Activated T-cell treated with anti-CD3 and anti-CD28 coated beads, Interleukin-2, amount 50 U/mL, for 4 hours (primary cell): ENCODE measurements at places on chromosomes 3 and 15. TPM values are rescaled to one million over a fixed set of nuclear protein-coding genes. Genes with fewer than 3 reads are reported as not detected.

DNA sequence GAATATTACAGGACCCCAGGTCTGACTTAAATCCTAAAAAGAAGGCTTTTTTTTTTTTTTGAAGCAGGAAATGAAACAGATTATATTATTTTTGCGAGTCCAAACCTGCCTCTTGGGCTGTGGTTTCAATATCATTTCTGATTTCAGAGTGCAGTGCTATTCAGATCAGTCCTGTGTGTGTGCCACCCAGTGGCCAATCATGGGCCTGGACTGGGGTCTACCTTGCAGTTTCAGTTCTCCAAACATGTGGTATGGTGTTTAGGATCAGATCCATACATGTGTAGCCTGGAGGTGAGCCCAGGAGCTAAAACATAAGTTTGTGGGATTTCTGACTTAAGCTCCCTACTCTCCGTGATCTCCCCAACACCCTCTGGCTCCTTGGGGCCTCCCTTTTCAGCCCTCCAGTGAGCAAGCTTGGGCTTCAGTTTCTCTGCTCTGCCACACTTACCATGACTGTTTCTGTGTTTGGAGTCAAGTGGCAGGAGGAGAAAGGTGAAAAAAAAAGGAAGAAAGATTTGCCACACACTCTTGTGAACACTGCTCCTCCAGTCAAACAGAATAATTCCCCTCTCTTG is 12.1 kb upstream of the THSD4 start:
- no peak for DNase-seq

DNA sequence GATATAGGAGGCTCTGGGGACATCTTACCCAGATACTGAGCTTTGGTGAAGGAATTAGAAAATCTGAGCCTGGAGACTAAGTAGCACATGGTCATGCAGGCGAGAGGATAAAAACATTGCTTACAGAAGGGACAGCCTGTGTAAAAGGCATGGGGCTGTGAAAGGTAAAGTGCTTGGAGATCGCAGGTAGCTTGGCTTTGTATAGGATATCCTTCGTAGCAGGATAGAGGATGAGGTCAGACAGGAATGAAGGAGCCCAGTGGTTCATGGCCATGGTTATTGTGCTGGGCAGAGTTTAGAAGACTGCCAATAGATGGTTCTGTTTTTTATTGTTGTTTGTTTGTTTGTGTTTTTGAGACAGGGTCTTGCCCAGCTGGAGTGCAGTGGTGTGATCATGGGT is 82.5 kb downstream of the SLMAP start:
- no peak for DNase-seq

- DNase-seq, result no peak
Observed at GRCh38 chr3:127013758-127014535, 31.0 kb downstream of the PLXNA1 start.

- DNase-seq, result no peak
Observed at GRCh38 chr15:63013052-63013808, 29.3 kb upstream of the TPM1 start.

GRCh38 chr3:37346227-37347005 is 172.0 kb upstream of the LRRFIP2 start:
- no peak for DNase-seq

DNA sequence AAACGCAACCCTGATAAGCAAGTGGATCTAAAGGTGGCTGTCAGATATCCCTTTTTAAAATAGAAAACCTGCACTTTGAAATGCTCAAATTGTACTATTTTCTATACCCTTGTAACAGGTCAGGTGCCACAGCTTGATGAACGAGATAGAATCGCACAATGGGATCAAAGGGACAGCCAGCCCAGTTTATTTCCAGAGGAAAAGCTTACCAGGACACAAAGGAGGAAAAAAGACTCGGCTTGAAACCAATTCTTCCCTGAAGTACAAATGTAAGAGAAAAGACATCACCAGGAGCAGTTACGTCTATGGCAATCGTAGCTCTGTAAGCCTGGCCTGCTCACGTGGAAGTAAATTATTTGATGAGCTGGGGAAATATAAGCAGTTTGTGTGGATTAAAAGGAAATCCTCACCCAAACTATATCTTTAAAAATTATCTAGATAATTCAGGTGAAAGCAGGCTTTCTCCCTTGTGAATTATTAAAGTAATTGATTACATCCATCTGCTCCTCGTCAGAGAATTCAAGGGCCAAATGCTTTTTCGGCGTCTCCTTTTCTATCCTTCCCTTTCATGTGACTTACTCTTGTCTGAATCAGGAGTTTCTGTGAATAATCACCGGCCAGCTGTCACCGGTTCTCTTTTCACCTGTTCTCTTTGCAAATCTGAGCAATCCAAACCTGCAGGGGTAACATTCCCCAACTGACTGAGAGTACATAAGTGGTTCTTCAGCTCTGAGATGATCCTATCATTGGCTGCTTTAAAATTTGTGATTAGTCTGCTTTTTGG is 339.2 kb upstream of the ONECUT1 start:
- no peak for DNase-seq

DNA sequence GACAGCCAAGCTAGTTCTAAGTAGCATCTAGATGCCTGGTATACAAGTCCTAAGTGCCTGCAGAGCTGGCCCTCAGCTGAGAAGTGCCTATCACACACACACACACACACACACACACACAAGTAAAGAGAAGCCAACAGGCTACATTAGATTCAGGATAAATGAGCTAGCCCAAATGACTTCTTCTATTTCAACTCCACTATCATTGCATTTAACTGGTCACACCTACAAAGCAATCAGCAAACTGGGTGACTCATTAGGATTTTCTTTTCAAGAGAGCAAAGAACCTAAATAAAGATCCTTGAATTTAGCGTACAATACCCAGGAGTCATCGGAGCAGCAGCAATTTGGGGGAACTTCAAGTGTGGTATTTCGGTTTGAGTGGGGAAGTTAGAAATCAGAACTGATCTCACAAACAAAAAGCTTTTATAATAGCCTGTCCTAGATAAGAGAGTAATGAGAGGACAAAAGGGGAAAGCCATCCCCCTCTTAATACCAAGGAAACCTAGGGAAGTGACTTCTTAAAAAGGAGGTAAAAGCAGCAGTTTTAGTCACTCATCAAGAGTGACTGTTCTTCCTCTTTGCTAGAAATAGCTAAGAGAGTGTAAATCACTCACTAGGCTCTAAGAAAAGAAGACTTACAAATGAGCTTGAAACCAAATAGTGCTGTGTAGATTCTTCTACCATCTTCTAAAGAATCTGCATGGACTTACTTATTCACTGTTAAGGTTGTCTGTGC is 112.7 kb downstream of the TNIK start:
- no peak for DNase-seq

GRCh38 chr3:67986706-67987105 is 332.3 kb upstream of the SUCLG2 start:
- DNase-seq, result no peak

DNA sequence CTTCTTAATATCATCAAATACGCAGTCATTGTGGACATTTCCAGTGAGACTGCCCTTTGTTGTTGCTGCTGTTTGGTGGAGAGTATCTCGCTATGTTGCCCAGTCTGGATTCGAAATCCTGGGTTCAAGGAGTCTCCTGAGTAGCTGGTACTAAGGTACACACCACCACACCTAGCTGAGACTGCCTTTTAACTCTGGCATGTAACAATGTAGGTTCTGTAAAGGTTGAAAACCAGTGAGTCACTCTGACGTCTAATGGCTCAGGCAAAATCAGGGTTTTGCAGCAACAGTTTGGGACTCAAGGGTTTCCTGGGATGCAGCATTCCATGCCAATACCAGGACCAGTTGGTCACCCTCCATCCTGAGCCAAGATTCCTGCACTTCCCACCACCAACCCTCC is 52.2 kb downstream of the AQP9 start:
- no peak for DNase-seq

- DNase-seq, result no peak
Observed at GRCh38 chr3:50423543-50423942, 64.2 kb upstream of the TMEM115 start.

- no peak for DNase-seq
Observed at GRCh38 chr3:109050591-109051167, 67.3 kb downstream of the MORC1 start.

DNA sequence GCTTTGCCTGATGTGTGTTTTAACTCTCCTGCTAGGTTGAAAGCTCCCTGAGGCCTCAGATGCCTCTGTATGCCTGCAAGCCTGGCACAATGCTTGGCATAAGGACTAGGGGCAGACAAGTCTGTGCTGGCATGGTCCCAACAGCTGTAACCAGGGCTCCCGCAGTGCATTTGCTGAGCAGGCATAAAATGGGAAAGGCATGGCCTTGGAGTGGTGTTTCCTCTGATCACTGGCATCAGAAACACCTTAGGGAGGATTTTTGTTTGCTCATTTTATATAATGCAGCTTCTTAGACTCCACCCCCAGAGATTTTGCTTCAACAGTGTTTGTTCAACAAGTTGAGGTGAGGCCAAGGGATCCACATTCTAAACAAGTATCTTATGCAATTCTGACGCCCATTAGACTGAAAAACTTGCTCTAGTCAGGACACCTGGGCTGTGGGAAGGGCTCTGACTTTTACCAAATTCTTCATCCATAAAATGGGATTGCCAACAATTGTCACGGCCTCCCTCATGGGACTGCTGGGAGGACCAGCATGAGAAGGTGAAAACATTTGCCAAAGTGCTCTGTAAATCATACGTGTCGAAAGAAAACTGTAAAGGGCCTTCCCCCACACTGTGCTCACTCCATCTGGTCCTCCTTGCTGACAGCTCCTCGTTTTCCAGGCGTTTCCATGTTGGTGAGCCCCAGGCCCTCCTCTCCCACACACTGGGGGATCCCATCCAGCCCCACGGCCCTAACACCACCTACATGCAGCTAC is 43.1 kb downstream of the STARD5 start:
- DNase-seq, result no peak

GRCh38 chr3:129278966-129279906 is 566 bp downstream of the HMCES start:
- DNase-seq, result peak; percentile 44

GRCh38 chr3:69855436-69856162 is 116.3 kb downstream of the MITF start:
- DNase-seq, result no peak

DNA sequence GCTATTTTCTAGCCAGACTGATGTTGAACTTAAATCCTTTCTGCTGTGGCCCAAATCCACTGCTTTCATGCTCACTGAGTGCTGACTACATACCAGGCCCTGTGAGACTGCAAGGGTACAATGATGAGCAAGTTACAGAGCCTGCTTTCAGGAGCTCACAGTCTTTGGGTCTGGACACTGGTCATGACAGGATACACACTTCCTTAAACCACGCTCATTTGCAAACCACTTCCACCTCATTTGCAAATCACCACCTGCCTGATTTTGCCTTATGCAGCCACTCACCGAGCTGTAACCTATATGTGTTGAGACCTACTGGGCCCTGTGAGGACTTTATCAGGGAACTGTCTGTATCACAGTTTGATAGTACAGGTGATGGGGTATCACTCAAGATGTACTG is 50.2 kb upstream of the LRRC58 start:
- DNase-seq, result no peak

DNA sequence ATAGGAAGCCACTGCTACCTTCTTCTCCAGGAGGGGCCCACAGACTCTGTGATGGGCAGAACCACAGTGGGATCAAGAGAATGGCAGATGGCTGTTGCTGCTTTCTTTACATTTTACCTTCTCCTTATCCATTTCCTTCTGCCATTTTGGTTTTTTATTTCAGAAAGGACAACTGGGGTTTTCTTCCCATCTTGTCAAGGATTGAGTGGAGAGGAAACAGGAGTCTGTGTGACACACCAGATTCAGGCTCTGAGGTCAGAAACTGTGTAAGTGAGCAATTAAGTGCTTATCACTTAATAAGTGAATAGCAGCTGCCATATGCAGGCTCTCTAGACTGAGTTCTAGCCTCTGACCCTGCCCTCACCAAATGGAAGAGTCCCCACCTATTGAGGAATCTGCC is 47.3 kb downstream of the ITGB5 start:
- DNase-seq, result no peak

GRCh38 chr15:29087521-29088285 is 181.9 kb downstream of the NSMCE3 start:
- DNase-seq, result no peak

DNA sequence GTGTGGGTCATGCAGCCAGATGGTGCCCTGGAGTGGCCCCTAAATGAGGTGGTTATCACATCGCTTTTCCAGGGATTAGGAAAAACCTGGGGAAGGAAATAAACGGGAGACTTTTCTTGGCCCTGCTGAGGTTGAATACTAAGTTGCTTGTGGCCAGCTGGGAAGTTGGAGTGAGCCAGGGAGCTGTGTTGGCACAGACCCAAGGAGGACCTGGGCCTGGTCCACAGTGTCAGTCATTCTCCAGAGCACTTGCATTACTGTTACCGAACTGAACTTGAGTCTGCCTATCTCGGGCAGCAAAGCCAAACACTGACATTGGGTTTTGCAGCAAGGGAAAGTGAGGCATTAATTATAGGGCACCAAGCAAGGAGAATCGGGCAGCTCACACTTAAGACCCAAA is 339.0 kb downstream of the GABRB3 start:
- DNase-seq, result no peak

- no peak for DNase-seq
Observed at GRCh38 chr3:128001576-128001975, 50.7 kb upstream of the SEC61A1 start.

DNA sequence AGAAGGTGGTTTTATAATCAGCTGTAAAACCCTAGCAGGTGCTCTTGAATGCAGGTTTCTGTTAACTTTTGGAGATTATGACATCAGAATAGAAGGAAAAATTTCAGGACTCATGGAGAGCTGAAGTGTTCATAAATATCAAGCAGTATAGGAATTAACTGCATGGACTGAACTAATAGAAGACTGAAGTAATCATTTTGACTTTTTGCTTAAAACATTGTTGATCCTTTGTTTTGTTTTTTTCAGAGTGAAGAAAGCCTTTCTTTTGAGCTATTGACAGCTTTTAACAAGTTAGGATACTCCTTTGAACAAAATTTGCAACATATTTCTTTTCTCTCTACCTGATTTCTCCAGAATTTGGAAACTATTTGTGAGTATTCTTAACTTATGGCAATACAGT is 70.6 kb upstream of the DAZL start:
- DNase-seq, result no peak

- no peak for DNase-seq
Observed at GRCh38 chr3:23840521-23840920, 34.8 kb downstream of the UBE2E1 start.

FBXL22 gene
- total RNA-seq, result 0.87 TPM

ACTRT3 gene
- 1.7 TPM for total RNA-seq

GOLGA8K gene
- total RNA-seq, result not detected

ATG3 gene
- total RNA-seq, result 93.9 TPM

UROC1 gene
- total RNA-seq, result not detected

CLRN1 gene
- total RNA-seq, result not detected

CDHR4 gene
- total RNA-seq, result not detected

SERPINI1 gene
- 0.63 TPM for total RNA-seq

LRRC3B gene
- not detected for total RNA-seq

TOPAZ1 gene
- total RNA-seq, result not detected

HTR3E gene
- total RNA-seq, result not detected

IQCF5 gene
- total RNA-seq, result not detected

HACL1 gene
- 34.5 TPM for total RNA-seq

ARRDC4 gene
- total RNA-seq, result 3.5 TPM

CEP97 gene
- total RNA-seq, result 14.1 TPM

GP5 gene
- total RNA-seq, result 0.23 TPM

SNTN gene
- not detected for total RNA-seq

BNC1 gene
- not detected for total RNA-seq

WDR76 gene
- total RNA-seq, result 37.1 TPM

RCCD1 gene
- 13.1 TPM for total RNA-seq

ZNF592 gene
- total RNA-seq, result 30.5 TPM

OIP5 gene
- 9.5 TPM for total RNA-seq

ARL6IP5 gene
- total RNA-seq, result 58.5 TPM

PRR20G gene
- not detected for total RNA-seq

LIPC gene
- total RNA-seq, result not detected

GATA2 gene
- total RNA-seq, result 2.3 TPM

PPIB gene
- 479 TPM for total RNA-seq

SLC24A5 gene
- total RNA-seq, result not detected

GOLGA8G gene
- total RNA-seq, result not detected
